ENCODE measurements at places on chromosomes 6 and 20.
A peak's percentile ranks its signal among the peaks of the same experiment; 100 is the strongest.

DNA sequence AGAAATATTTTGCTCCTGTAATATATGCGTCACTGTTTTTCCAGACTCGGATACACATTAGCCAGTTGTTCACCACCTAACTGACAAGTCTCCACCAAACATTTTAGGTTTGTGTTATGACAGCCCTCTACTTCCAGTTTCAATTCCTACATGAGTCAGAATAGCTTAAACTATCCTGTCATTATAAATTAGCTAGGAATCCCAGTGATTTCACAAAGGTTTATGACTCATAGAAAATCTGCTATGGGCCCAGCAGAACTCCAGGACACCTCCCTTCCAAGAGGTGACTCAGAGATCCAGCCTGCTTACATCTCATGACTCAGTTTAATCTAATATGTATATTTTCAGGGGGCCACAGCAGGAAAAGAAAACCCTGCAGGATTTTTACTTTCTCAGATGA lies 17.4 kb upstream of the PLCB4 start:
- DNase-seq: peak; percentile 86

- no peak for DNase-seq
Observed at GRCh38 chr6:119978274-119978889, 628.8 kb upstream of the MAN1A1 start.

- peak; percentile 48 for DNase-seq
Observed at GRCh38 chr20:64038565-64039292, 2.7 kb downstream of the C20orf204 start.

GRCh38 chr6:125303512-125303854 lies 1.7 kb upstream of the HDDC2 start:
- no peak for DNase-seq

DNA sequence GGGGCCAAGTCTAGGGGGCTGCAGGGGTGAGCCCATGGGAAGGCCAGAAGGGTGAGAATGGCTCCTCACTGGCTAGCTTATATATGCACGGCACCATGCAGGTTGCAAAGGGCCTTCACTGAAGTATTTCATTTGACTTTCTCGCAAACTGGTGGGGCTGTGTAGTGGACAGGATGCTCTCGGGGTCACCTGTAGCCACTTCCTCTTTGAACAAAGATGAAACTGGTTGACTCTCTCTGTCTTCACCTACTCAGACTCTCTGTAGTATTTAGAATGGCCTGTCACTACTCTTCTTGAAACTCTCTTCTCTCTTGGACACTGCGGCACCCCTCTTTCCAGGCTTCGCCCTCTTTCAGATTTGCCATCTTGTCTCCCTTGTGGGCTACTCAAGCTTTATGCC lies 560.5 kb downstream of the PKHD1 start:
- DNase-seq: no peak

Data from HCT116 (cell line).